ENCODE measurements at places on chromosomes 7 and 10.
A peak's percentile ranks its signal among the peaks of the same experiment; 100 is the strongest.

- no peak for DNase-seq
Observed at GRCh38 chr7:35362341-35362740, 108.4 kb upstream of the TBX20 start.

GRCh38 chr7:37310327-37311080 is 138.2 kb downstream of the ELMO1 start:
- DNase-seq = peak; percentile 77

DNA sequence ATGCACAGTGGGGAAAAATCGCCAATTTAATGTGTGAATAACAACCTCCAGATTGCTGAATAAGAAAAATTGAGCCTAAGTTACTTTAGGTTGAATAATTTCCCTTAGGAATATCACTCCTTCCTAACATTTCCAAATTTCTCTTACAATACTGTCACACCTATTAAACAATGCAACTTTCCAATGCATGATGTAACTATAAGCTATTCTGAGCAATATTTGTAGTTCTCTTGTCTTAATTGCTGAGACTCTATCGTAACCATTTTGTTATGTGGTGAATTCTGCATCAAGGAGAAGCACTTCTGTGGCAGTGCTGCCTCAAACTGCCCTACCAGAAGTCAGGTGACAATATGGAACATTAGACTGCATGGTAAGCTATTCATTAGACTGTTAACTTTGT is 386.7 kb upstream of the LRRN3 start:
- no peak for DNase-seq

DNA sequence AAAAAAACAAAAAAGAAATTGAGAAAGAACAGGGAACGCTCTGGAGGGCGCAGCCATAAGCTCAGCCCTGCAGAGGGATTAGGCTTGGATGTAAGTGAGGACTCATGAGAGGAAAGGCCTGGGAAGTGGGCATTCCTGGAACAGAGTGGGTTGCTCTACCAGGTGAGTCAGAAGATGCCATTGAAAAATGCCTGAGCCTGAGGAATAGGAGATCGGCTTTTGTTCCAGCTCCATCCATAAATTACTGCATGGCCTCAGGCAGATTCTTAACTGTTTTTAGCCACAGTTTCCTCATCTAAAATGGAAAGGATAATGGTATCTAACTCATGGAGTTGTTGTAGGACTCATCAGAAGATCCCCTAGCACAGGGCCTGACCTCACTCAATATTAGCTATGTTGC is 1.1 kb upstream of the RGR start:
- DNase-seq = no peak

DNA sequence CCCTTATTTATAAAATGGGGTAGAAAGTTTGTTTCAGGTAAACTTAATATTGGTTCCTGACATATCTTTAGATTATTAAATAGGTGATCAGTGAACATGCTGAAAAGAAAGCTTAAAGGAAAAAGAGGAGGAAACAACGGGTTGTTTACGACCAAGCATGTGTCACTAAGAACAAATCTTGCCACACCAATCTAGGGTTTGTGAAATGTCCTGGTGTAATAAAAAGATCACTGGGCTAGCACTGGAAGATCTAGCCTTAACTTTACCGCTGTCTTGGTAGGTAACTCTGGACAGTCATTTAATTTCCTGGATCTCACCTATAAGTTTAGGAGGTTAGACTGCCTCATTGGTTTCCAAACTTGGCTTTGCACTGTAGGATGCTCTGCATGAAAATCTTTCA is 19.0 kb downstream of the VPS26A start:
- no peak for DNase-seq

DNA sequence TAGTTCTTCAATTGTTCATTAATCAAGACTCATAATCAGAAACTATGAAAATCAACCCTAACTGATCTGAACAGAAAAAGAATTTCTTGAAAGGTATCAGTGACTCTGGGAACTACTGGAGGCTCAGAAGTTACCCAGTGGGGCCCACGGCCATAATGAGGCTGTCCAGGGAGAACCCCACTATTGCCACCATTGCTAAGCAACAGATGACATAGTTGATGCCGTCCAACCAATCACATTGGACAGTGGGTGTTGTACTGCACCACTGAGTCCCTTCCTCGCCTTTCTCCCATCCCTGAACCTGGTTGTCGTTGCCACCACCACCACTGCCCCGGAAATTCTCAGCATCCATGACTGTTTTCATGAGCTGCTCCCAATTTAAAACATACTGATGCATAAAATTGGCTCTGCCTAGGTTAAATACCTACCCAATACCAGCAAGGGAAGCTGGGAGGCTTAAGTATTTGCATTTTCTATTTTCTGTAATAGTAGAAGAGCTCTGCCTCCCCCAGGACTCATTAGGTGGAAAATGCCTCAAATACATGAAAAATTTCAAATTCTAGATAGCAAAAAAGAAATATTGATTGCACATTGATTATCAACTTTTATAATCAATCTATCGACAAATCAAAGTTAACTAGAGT is 26.7 kb upstream of the USP6NL start:
- DNase-seq = no peak

DNA sequence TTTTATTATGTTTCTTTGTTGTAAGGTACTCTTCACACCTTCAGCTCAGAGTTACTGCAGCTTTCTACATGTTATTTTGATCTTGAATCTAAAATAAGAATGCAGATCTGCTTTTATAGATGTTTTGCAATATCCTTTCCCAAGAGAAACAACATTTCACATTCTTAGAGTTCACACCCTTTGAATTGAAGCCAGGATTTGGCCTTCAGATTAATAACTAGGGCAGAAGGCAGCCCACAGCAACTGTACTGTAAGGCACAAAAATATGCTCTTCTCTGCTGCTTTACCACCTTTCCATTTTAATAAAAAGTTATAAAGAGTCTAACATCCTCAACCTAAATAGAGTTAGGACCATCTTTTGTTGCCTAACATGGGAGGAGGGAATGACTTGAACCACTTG is 224.7 kb downstream of the LHFPL3 start:
- no peak for DNase-seq

DNA sequence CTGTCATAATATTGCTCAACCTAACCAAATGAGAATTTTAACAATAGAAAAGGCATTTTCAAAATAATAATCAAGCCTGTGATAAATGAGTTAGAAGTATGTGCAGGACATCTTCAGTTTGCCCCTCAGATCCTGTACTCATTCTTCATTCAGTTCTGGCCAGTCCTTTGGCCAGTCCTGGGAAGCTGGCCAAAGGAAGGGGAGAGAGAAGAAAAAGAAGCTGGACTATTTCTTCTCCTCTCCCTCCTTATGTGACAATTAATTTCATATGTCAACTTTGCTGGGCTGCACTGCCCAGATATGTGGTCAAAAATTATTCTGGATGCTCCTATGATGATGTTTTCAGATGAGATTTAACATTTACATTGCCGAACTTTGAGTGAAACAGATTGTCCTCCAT is 31.6 kb upstream of the ITGB8 start:
- DNase-seq = no peak

DNA sequence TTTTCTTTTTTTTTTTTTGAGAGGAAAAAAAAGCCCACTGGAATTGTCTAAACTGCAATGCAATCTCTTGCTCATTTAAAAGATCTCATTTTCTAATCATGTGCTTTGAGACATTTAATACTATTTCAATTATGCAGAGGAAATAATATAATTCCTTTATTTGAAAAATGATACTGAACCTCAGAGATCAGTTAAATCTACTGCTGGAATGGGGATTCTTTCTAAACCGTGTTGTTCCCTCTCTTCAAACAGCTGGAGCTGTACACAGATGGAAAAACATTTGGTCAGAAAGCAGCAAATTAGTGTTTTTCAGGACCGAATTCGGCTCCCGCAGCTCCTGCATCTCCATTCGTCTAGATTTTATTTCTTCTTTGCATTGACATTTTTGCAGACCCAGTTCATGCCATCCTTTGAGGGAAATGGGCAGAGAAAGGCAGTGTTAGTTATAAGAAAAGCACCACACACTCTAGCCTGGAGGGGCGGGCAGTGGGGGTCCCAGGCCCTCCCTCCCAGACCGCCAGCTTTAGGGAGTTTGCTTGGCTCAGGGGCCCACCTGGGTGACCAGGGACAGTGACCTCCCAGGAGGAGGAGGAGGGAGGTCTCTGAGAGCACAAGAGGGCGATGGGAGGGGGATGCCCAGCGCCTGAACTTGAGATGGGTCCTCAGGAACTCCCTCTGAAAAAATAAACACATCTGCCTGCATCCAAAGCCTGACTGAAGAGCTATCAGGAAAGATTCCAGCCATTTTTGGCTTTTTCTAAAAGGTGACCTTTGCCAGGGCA is 32.4 kb downstream of the TRIM8 start:
- DNase-seq = no peak

- DNase-seq = no peak
Observed at GRCh38 chr10:43181146-43181545, 42.9 kb downstream of the CSGALNACT2 start.
